Stimulated activated CD8-positive, alpha-beta memory T cell treated with anti-CD3 and anti-CD28 coated beads, Interleukin-12 subunit alpha, Interleukin-12 subunit beta, amount 100 ng/mL, for 4 hours (primary cell): ENCODE measurements at places on chromosomes 12 and 14.

DNA sequence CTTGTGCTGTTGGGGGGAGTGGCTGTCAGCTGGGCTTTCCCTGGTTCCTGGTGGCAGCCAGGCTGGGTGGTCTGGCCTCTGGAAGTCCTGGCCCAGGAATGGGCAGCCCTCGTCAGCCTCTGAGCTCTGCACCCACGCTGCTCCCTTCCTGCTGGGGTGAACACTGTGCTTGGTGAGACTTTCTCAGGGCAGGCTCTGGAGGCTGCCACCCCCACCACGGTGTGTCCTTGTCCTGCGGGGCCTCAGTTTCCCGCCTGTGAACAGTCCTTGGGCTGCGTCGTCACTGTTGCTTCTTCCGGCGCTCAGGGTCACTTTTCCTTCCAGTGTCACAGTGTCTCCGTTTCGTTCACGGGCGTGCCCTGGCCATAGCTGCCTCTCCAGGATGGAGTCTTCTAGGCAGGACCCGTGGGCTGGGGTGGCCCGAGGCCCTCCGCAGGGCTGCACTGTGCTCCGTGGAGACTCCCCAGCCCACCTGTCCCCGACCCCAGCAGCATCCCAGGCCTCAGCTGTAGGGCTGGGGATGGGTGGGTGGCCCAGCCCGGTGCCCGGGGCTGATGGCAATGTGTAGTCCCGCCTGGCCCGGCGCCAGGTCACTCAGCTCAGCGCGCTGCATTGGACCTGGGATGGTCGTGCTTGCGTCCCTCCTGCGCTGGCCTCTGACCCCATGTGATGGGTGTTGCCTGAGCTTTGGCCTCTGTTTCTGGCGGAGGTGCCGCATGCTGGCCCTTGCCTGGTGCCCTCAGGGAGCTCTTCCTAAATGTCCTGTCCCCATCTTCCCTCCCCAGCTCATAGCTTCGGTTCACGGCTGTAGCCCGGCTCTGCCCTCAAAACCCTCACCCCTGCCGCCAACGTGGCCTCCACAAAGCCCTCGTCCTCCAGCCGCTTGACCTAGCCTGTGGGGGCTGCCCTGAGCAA, 6.8 kb downstream of the KIF26A start:
- no peak for DNase-seq

DNA sequence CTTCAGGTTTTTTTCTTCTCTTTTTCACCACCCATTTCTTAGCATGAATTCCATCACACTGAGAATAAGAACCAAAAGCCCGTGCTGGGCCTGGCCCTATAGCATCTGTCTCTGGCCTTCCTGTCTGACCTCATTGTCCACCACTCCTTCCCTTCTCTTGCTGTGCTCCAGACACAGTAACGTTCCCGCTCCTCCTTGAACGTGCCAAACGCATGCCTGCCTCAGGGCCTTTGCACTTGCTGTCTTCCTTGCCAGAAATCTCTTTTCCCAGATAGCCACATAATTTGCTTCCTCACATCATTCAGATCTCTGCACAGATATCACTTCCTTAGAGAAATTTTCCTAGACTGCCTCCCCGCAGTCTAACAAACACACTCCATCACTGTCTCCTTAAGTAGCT, 119.6 kb upstream of the CPSF6 start:
- DNase-seq = no peak

- no peak for DNase-seq
Observed at GRCh38 chr12:39440781-39441180, 2.1 kb downstream of the KIF21A start.

GRCh38 chr12:76964784-76965571, 86.2 kb upstream of the CSRP2 start:
- no peak for DNase-seq

- no peak for DNase-seq
Observed at GRCh38 chr14:48974994-48975393, 611.2 kb downstream of the RPS29 start.

DNA sequence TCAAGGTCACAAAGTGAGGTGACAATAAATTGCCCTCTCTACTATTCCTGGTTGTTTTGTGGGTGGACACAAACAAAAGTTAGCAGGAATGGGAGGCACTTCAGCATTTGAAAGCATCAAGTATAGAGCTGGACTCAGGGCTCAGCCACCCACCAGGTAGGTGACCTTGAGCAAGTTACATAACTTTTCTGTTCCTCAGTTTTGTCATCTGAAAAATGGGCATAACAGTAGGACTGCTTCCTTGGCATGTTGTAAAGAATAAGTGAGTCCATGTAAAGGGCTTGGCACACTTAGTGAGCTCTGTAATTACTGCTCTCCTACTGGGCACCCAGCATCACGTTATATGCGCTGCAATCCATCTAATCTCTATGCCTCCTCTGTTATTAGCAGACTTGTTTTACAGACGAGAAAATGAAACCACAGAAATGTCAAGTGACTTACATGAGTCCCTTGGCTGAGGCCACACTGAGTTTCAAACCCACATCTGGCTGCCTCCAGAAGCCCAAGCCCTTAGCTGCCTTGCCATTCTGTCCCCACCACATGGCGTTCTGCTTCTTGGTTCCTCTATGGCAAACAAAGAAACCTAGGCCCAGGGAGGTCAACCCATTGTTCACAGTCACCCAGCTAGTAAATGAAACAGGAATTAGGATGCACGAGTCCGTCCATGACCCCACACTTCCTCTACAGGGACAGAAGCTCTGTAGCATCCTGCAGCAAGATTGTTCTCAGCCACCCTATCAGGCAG, 63.2 kb upstream of the SLC24A4 start:
- DNase-seq = no peak

GRCh38 chr14:103065861-103066260, 8.5 kb upstream of the CDC42BPB start:
- no peak for DNase-seq

GRCh38 chr12:30461026-30461615, 234.5 kb downstream of the IPO8 start:
- DNase-seq = no peak

DNA sequence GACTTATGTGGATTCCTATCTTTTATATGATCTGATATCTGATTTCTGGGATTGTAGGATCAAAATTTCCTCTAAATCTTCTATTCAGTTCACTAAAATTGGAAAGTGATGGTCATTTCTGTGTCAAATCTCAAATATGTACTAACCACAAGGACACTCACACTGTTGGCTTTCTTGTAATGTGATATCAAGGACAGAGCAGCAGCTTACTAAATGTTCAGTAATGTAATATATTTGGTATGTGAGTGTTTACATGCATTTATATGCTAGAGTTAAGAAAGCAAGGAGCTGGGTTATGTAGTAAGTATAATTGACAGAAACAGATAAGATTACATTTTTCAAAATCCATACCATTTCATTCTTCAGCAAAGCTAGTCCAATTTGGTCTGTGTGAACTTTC, 16.5 kb downstream of the PUS7L start:
- DNase-seq = no peak
